Stimulated activated CD4-positive, alpha-beta T cell treated with anti-CD3 and anti-CD28 coated beads, Interleukin-1b, Interleukin-23, amount 100 ng/mL, for 1 hour (primary cell): ENCODE measurements at places on chromosomes 5 and 9.

DNA sequence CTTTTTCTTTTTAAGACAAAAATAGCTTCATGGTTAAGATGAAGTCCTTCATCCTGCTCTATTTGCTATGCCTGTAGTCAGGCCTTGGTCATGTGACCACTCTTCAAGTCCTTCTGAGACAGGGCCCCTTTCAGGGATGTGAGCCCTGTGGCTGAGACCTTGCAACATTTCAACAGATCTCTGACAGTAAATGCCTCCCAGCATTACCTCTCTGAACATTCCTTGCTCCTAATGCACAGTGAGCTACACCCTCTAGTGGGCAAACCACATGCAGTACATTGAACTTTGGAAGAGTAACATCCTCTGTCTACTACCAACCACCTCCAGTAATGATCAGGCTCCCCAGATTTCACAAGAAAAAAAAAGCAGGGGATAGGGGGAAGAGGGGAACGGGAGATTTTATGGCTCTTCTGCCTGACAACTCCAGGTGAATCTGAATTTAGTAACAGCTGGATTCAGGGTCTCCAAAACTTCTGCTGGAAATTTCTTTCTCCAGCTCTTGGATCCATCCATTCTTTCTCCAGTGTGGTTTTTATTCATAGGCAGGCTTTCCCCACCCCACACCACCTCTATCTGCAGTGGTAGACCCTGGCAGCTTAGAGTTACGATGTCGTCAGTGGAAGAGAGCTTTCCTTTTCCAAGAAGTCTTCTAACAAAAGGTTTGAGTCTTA lies 8.9 kb upstream of the FBXO38 start:
- DNase-seq = no peak

DNA sequence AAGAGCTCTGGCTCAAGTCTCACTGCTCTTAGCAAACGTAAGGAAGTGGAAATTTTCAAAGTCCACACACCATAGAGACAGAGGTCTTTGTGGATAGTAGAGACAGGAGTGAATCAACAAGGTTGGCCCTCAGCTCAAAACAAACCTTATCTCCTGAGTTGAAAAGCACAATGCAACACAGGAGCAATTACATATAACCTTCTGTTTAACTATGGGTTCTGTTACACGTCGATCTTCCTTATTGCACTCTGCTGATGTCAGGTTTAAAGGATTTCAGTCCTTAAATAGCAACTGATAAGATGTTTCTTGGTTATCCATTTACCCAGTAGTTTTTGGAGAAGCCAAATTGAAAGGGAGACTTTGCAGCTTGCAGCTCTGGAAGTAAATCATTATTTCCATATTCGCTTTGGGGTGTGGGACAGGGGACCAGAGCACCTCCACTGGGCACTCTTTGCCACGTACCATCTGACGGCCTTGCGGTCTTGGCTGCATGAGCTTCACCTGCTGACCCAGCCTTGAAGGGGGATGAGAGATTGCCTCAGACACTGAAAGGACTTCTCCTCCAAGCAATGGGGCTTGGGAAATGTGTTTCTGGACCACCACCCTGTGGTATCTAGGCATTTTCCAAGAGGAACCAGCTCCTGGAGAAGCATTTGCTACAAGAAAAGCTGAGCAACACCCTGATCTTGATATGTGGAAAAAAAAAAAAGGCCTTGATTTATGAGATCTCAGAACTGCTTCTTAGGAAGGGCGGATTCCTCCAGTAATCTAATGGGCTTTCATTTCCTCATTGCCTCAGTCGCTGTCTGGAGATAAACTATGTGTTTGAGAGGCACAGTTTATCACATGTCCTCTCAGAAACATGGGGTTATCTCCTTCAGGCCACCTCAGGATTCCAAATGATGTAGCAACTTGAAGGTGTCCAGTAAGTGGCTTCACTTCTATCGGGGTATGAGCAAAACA lies 56.2 kb upstream of the ZNF622 start:
- DNase-seq = no peak

DNA sequence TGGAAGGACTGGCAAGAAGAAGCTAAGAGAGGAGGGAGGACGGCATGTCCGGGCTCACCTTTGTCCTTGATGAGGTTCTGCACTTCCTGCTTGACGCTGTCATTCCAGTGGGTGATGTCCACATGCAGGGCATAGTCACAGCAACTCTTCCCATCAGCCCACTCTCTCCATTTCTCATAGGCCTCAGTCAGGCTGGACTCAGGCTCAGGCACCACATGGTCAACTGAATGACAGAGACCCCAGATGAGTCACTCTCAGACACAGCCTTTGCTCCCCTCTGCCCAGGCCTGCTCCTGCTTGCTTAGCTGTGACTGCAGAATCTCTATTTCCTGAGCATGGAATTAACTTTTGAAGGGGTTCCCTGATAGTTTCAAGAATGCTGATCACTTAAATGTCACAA lies 94.2 kb downstream of the DPYSL3 start:
- no peak for DNase-seq

DNA sequence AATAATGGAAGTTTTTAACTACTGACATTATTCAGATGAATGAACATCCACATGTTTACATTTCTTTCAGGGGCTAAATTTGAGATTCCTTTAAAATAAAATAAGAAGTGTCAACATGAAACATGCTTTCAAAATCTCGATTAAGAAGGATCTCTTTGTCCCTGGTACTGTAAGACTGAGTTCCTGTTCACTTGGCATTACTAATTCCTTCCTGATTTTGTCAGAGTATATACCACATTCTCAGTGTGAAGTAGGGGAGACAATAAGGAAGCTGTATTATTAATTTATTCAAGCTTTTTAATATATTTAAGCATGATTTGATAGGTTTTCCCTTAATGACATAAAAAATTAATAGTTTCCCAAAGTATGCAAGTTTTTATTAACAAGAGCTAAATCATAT lies 81.5 kb upstream of the GRHPR start:
- no peak for DNase-seq

DNA sequence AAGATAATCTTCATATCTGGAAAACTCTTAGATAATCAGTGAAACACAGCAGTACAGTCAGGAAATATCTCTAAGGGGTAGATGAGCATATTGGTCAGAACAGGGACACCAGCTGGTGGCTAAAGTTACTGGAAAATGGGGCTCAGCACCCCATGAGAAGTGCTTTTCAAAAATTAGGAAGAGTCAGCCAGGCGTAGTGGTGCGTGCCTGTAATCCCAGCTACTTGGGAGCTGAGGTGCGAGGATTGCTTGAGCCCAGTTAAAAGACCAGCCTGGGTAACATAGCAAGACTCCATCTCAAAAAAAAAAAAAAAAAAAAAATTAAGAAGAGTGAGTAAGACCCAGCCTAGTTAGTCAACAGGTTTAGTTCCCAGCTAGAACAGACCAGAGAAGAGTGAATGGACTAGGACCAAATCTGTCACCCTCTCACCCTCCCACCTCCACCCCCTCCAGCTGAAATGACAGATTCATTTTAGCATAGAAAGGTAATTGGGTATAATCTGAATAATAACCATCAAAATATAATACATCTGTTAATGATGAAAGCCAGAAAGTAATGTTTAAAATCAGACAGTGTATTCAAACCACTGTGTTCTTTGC lies 120.9 kb downstream of the CDC42SE2 start:
- no peak for DNase-seq

GRCh38 chr9:13279284-13280141 lies at the start of gene MPDZ:
Gene MPDZ, minus strand, starts transcription at chr9:13279692. Its CDS starts 29,377 bp downstream, at chr9:13250315.
- no peak for DNase-seq

GRCh38 chr9:82196622-82197441 lies 208.3 kb downstream of the SPATA31D1 start:
- no peak for DNase-seq

DNA sequence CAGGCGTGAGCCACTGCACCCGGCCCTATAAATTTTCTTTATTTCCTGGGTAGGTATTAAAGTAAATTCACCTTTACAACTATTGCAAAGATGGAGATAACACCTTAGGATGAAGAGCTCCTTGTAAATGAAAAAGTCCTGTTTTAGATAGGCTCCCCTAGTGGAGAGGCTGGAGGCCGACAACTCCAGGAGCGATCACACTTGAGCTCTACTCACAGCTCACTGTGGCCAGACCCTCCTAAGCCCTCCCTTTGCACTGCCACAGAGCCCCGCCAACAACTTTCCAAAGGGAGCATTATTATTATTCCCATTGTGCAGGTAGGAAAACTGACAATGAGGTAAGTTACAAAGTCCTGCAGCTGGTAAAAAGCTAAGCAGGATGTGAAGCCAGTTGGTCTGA lies 139.1 kb upstream of the ERCC6L2 start:
- DNase-seq = no peak

- DNase-seq = no peak
These were observed 55.4 kb downstream of the SNCAIP start for GRCh38 chr5:122367456-122367855.

GRCh38 chr5:620152-620551 lies 8.0 kb downstream of the CEP72 start:
- DNase-seq = no peak

- no peak for DNase-seq
These were observed 35.0 kb downstream of the ACTBL2 start for GRCh38 chr5:57447658-57448057.

DNA sequence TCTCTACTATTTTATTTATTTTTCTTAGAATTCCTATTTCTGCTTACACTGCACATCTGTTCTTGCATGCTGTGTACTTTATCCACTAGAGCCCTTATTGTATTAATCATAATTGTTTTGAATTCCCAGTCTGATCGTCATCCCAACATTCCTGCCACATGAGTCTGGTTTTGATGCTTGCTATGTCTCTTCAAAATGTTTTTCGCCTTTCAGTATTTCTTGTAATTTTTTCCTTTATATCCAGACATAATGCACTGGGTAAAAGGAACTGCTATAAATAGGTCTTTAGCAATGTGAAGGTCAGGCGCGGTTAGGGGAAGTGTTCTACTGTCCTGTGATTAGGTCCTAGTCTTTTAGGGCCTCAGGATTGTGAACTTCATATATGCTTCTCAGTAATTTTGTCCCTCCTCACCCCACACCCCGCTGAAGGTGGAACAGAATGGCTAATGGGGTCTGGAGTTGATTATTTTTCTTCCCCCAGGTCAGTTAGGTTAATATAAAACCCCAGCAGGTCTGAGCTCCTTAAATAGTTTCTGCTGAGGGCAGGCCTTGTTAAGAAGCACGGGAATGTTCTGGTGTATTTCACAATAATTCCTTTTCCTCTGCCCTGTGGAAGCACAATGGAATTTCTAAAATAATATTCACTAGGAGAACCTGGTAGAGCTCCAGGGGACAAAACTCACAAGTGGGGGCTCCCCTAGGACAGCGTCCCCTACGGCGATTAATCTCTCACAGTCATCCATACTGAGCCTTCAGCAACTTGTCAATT lies 146.6 kb upstream of the TUT7 start:
- DNase-seq = no peak

GRCh38 chr5:67518227-67518626 lies 321.6 kb upstream of the CD180 start:
- no peak for DNase-seq

GRCh38 chr5:135828782-135829127 lies 5.7 kb upstream of the SLC25A48 start:
- DNase-seq = no peak

GRCh38 chr5:92401492-92401891 lies 1018.4 kb upstream of the ARRDC3 start:
- DNase-seq = no peak

DNA sequence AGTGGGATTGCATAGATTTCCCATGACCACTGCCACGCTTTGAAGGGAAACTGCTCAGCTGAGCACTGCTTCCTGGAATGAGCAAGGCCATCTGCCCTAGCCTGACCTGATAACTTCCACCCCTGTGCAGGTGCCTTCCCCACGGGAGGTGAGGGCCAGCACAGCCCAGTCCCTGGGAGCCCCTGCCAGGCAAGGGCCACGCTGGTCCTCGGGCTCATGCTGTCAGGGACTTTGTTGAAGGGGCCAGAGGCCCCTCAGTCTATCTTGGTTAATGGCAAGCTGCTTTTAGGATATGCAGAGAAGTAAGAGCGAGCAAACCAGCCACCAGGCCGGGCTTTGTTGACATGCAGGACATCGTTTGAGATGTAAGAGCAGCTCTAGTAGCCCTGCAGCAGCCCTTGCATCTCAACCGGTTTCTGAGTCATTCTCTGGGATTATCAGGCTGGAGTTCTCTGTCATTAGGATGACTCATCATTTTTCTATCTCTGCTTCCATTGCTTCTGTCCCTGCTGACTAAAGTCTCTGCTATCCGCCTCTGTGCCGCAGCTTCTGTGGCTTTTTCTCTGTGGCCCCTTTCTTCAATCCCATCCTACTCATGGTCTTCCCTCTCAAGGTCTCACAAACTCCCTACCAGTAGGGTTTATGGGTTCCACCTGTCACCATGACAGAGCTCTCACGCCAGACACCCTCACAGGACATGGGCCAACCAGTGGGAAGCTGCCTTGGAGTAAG lies 30.6 kb upstream of the IQGAP2 start:
- no peak for DNase-seq

- DNase-seq = no peak
These were observed 12.0 kb downstream of the BTNL9 start for GRCh38 chr5:181051841-181052671.

DNA sequence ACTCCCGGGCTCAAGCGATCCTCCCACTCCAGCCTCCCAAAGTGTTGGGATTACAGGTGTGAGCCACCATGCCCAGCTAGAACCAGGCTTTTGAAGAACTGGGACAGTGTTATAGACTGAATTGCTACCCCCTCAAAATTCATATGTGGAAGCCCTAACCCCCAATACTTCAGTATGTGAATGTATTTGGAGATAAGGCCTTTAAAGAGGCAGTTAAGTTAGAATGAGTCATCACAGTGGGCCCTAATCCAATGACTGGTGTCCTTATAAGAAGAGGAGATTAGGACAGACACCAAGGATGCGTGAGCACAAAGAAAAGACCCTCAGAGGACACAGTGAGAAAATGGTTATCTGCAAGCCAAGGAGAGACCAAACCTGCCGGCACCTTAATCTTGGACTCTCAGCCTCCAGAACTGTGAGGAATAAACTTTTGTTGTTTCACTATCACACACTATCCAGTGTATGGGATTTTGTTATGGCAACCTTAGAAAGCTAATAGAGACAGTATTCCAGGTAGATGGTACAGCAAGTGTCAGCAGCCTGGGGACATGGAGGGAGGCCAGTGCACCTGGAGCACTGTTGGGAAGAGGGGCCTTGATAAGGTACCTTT lies 31.4 kb upstream of the ERGIC1 start:
- no peak for DNase-seq

- DNase-seq = no peak
These were observed 139.5 kb upstream of the KLF9 start for GRCh38 chr9:70553707-70554673.

- DNase-seq = no peak
These were observed 528.0 kb upstream of the SEMA6A start for GRCh38 chr5:117102591-117102990.

DNA sequence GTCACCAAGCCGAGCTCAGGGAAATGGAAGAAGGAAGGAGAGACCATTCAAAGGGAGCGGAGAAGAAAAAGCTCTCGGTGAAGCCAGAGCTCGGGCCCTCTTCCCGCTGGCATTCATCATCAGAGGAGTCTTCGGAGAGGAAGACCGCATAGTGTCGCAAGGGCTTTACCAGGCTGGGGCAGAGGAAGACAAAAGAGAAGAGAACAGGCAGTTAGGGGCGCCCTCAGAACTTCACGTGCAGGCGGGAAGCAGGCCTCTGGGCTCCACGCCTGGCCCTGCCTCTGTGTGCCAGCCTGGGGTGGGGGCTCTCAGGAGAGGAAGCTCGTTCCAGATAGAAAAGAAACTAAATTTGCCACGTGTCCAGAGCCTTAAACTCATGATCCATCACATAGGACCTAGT lies 31.7 kb downstream of the CRB2 start:
- DNase-seq = no peak
